ENCODE measurements at places on chromosomes 7 and 10.

GRCh38 chr7:2607122-2607922 is 24.5 kb upstream of the TTYH3 start:
- no peak for DNase-seq

DNA sequence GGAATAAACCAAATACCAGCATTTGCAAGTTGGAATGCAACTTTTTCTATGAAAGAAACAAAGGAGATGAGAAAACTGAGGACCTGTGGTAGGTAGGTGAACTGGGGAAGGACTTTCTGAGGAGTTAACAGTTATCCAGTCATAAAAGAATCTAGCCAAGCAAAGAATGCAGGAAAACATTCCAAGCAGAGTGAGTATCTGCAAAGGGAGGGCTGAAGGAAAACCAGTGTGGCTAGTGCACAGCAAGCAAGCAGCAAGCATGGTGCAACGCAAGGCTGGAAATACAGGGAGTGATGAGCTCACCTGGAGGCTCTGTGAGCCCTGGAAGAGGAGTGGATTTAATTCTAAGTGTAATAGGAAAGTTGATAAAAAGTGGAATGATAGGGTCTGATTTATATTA is 44.0 kb downstream of the RTKN2 start:
- DNase-seq, result no peak

DNA sequence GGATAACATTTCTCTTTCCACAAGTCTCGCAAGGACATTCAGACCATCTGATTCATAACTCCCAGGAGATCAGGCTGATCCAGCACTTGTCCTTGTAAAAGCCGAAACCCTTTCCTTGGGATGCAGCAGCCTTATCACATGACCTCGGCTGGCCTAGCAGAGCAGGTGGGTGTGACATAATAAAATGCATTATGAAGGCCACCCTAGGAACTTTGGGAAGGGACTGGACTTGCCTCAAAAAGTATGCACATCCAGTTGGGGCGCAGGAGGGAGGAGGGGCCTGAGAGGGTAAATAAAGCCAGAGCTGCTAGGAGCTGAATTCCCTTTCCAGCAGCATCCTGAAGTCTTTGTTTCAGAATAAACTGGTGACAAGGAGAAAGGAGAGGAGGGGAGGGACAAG is 260.8 kb downstream of the SNX13 start:
- no peak for DNase-seq

DNA sequence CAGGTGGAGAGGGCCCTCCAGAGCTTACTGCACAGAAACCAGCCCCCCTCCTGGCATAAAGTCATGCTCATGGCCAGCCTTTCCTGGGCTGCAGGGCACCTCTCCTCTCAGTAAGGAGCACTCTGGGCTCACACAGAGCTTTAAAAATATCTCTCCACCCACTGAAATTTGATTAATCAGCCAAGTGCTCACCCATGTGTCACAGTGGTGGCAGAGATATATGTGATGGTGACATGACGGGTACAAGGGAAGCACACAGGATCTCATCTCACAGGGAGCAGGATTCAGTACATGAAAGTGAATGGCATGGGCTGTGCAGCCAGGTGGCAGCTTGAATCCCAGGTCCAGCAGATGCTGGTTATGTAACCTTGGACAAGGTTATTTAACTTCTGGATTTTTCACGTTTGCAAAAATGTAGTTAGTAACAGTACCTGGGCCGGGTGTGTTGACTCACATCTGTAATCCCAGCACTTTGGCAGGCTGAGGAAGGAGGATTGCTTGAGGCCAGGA is 144.8 kb downstream of the CALN1 start:
- no peak for DNase-seq
